Memory B cell (primary cell): ENCODE measurements at places on chromosomes 12 and 14.

DNA sequence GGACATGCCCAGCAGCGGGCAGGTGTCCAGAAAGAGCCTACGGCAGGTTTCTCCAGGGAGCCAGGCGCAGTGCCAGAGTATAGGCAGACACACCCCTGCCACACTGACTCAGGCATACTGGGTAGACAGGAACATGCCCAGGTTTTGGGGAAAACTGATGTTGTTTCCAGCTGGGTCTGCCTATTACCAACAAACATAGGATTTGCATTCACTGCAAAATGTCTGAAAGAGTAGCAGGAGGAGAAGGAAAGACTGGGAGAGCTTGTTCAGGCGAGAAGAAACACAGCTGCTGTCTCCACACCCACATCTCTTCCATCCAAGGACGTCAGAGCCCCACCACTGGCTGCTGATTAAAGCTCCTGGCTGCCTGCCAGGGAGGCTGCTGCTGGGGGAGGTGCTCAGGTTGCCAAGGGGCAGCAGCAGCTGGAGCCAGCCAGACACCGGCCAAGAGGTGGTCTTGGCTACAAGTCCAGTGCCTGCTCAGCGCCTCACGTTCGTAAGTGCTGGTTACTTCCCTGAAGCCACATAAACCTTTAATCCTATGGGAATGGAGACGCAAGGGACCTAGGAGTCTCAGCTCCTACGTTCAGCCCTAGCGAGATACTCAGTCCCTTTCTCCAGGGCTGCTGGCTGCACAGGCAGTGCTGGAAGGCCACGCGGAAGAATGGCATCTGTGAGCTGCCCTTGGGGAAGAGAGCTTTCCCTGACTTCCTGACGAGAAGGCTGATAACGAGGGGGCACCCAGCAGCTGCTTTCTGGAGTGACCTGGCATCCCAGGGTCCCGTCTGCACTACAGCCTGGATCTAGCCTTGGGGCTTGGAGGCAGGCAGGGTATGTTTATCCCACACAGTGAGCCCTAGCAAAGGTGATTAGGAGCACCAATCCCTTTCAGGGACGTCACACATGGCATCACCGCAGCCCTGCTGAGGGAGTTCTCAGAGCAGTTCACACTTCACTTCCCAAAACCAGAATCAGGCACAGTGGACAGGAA, 58.1 kb downstream of the PLEKHG3 start:
- DNase-seq = no peak

DNA sequence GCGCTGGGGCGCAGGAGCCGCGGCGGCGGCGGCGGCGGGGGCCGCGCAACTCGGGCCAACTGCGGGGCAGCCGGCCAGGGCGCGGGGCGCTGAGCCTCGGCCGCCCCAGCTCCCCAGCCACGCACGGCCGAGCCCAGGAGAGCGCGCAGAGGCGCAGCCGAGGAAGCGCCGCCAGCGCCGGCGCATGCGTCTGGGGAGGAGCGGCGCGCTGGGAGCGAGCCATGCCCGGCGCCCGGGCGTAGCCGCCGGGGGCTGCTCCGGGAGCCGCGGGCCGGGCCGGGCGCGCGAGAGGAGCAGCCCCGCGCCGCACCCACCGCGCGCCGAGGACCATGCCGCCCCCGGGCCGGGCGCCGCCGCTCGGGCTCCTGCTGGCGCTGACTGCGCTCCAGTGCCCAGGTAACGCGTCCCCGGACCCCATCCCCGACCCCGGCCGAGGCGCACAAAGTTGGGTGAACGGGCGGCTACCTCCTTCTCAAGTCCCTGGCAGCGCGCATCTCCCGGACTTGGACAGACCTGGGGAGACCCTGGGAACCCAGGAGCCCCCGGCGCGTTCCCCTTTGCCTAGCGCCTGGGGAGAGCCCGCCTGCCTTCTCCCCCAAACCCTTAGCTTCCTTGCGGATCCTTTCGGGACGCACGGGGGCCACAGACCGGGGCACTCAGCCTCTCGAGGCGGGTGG, 121.4 kb downstream of the AACS start:
- DNase-seq = no peak

GRCh38 chr12:30840715-30841114, 85.8 kb upstream of the TSPAN11 start:
- no peak for DNase-seq

GRCh38 chr12:54628186-54628846, 6.4 kb downstream of the LACRT start:
- no peak for DNase-seq

DNA sequence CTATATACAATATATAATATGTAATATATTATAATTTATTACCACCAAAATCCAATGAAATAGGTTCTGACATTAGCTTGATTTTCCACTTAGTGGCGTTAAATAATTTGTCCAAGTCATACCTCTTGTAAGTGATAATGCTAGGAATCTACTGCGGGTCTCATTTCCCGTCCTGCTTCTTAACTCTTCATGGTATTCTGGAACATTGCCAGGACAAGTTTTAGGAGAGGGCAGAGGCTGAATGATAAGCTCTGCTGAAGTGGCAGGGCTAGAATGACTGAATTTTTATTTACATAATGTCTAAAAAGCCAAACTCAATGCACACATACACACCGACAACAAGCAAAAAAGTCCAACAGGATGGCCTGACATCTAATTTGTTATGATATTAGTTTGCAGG, 70.4 kb upstream of the PTPRQ start:
- DNase-seq = no peak

DNA sequence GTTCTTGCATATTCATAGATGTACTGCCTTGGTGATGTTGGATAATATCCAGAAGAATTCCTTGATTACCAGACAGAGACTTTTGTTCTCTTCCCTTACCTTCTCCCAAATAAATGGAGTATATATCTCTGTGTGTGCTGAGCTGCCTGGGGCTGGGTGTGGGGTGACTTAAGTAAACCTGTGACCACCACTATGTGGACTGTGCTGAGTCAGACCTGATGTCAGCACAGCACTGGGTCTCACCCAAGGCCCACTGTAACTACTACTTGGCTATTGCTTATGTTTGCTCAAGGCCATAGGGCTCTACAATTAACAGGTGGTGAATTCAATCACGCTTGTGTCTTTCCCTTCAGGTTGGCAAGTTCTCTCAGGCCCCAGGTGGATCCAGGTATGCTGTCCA, 145.7 kb upstream of the MDGA2 start:
- no peak for DNase-seq

DNA sequence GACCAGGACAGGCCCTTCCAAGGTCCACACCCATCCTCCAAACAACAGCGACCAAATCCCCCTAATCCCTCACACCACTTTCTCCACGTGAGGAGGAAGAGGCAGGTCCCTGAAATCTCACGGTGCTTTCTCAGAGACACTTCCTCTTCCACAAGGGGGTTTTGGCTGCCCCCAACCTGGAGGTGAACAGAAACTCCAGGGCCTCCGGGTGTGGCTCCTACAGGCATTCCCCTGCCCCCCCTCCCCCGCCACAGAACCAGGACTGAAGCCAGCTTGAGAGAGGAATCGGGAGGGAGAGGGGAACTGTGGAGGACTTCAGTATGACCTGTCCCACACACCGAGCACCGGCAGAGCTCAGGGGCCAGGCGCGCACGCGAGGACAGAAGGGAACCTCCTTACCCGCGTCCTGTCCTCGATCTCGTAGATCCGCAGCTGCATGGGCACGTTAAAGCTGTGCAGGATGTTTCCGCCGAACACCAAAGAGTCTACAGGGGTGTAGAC, 60.2 kb downstream of the KDM2B start:
- no peak for DNase-seq

DNA sequence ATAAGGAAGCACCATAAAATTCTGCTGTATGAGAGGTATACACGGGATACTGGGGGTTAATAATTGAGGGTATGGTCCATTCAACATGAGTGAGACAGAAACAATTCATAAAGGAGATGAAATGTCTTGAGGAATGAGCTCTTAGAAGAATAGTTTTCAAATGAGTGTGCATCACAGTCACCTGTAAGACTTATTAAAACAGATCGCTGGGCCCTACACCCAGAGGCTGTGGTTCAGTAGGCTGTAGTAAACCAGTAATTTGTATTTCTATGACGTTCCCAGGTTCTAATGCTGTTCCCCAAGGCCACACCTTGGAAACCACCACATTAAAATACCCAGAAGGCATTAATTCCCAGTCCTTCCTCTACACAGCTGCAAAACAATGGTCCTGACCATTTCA, 49.6 kb downstream of the CAND1 start:
- no peak for DNase-seq

GRCh38 chr12:65615118-65615517, 209.2 kb upstream of the HMGA2 start:
- no peak for DNase-seq

DNA sequence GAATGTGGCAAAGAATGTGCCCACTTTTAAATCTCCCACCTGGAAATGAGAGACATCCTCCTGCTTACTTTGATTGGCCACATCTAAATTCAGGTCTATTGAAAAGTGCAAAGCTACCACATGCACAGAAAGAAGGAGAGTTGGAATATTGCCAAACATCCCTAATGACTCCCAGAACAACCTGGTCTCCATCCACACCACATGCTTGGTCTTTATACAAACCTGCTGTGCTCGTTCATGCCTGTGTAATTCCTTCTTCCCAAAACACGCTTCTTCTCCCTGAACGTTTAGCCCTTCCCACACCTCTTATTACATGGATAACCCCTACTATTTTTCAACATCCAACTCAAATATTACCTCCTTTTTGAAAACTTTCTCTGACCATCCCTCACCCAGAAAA, 66.2 kb upstream of the BCL2L14 start:
- no peak for DNase-seq

DNA sequence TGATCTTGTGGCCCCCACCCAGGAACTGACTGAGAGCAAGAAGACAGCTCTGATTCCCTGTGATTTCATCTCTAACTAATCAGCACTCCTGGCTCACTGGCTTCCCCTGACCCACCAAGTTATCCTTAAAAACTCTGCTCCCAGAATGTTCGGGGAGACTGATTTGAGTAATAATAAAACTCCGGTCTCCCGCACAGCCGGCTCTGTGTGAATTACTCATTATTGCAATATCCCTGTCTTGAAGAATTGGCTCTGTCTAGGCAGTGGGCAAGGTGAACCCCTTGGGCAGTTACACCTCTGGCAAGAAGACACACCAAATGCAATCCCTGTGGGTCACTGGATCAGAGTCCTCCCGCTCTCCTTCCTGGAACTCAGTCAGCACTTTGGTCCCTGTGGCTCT, 21.3 kb downstream of the SLC7A7 start:
- no peak for DNase-seq

DNA sequence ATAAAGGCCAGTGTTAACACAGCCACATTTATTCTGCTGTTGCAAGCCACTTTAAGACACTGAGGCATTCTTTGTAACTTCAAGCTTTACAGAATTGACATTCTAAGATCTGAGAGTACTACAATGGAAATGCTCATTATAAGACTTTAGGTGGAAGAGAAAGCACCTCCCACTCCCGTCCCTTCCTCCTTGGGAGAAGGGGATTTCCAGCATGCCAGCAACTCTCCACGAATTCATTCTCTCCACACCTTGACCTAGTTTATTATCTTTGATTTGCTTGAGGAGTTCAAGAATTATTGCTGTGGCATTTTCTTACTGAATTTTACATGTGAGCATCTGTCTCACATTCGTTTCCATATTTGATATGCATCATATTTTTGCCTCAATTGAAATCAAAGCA, 644.4 kb upstream of the MIS18BP1 start:
- DNase-seq = no peak

DNA sequence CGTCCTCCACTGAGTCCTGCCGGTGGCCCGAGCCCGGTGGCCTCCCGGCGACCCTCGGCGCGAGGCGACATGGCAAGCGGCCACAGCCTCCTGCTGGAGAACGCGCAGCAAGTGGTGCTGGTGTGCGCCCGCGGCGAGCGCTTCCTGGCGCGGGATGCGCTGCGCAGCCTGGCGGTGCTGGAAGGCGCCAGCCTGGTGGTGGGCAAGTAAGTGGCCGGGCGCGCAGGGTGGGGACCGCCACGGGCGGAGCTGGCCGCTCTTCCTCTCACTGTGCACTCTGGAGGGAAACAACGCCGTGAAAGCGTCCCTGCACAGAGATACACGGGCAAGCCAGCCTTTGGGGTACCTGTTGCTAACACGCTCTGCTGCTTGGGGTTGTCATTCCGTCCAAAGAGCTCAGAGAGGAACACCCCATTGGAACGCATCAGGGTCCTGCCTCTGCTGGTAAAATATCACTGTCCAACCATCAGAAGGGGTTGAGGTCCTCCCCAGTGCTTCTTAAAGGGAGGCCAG, at the start of gene AMDHD1:
Gene AMDHD1 (plus strand): TSS at position 2 of the 513 bp plus-strand sequence. CDS start 68 bp downstream, at position 70.
- DNase-seq = peak; percentile 60

DNA sequence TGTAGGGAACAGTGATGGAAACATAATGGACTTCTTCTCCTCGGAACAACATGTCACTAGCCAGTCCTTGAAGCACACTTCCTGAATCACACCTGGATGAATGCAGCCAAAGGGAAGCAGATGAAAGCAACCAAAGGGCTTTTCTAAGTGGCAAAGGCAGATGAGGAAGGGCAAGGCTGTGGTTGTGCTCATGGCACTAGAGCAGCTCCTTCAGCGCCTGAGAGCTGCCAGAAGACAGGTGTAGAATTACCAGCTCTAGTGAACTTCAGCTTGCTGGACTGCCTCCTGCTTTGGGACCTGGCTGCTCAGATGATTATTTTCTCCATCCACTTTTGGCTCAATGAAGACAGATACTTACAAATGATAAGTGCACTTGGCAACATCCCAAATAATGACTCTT, 1372.1 kb upstream of the SEL1L start:
- DNase-seq = no peak

GRCh38 chr14:102893452-102893851, 29.0 kb upstream of the AMN start:
- no peak for DNase-seq

GRCh38 chr12:122150127-122150681, 23.8 kb downstream of the IL31 start:
- no peak for DNase-seq

- DNase-seq = no peak
These were observed 94.7 kb upstream of the GSC start for GRCh38 chr14:94864387-94865195.

- no peak for DNase-seq
These were observed 597.8 kb downstream of the ETNK1 start for GRCh38 chr12:23222801-23223200.

- no peak for DNase-seq
These were observed 453.8 kb upstream of the TMEM132C start for GRCh38 chr12:127813147-127813546.

- DNase-seq = no peak
These were observed 21.3 kb upstream of the RBM19 start for GRCh38 chr12:113987261-113988063.

DNA sequence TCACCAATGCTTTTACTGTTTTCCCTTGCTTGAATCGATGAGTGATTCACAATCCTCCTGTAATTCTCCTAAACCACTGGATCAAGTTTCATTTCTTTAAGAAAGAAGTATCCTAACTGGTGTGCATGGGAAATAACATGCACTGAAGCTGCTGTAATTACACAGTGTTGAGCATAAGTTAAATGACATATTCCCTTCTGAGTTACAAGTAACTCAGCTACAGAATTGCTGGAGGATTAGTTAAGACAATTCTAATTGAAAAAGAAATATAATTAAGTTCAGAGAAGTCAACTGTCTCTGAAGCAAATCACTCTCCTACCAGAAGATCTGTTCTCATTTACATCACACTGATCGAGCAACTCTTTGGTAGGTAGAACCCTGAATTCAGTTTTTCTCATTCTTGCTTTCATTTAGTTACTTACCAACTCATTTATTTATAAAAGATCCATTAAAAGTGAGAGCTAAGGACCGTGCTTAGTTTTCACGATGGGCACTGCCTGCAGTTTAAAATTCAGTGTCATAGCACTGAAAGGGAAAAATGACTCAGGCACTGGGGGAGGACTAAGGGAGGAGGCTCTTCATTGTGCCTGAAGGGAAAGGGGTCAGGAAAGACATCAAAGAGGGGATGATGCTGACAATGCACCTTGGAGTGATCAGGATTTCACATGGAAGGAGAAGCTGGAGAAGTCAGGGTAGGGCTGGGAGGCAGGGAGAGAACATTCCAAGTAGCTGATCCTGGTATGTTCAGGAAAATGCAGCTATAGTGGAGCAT, 327.2 kb downstream of the EMP1 start:
- no peak for DNase-seq
